Foreskin keratinocyte (primary cell): ENCODE measurements at places on chromosomes 11 and 22. TPM values are rescaled to one million over a fixed set of nuclear protein-coding genes. Genes with fewer than 3 reads are reported as not detected.

The NAV2 gene
- 1.2 and 1.6 TPM in 2 replicates for polyA plus RNA-seq

The IGF2 gene
- 0.06 and 0.29 TPM in 2 replicates for polyA plus RNA-seq

The CDHR5 gene
- not detected in 2 replicates for polyA plus RNA-seq

The TRIM49 gene
- polyA plus RNA-seq, result not detected in 2 replicates

The CRYBB3 gene
- polyA plus RNA-seq, result 0.30 and 0.31 TPM in 2 replicates

The RASD2 gene
- polyA plus RNA-seq, result 0.06 and 0.10 TPM in 2 replicates

The DDX10 gene
- 27.4 and 31.9 TPM in 2 replicates for polyA plus RNA-seq

The TRAF6 gene
- polyA plus RNA-seq, result 3.4 and 3.8 TPM in 2 replicates

The SRSF8 gene
- 28.5 and 29.7 TPM in 2 replicates for polyA plus RNA-seq

The ZFTA gene
- 2.4 and 2.5 TPM in 2 replicates for polyA plus RNA-seq

The OR51I1 gene
- polyA plus RNA-seq, result not detected in 2 replicates

The HTR3B gene
- polyA plus RNA-seq, result not detected in 2 replicates

The PATE2 gene
- polyA plus RNA-seq, result not detected in 2 replicates

The FAM83F gene
- polyA plus RNA-seq, result 23.3 TPM in 2 replicates

The SCGB1A1 gene
- not detected in 2 replicates for polyA plus RNA-seq

The FJX1 gene
- 57.1 and 75.2 TPM in 2 replicates for polyA plus RNA-seq

The SMTNL1 gene
- polyA plus RNA-seq, result not detected in 2 replicates

The BAD gene
- 181 TPM in 2 replicates for polyA plus RNA-seq

The MIOX gene
- 0.04 TPM in 1 of 2 replicates, not detected in the other for polyA plus RNA-seq

The KMT5B gene
- 5.7 and 6.3 TPM in 2 replicates for polyA plus RNA-seq

The OR56A4 gene
- polyA plus RNA-seq, result not detected in 2 replicates

The ISX gene
- polyA plus RNA-seq, result not detected in 2 replicates

The CELSR1 gene
- polyA plus RNA-seq, result 9.8 and 13.1 TPM in 2 replicates

The EIF3L gene
- polyA plus RNA-seq, result 386 and 396 TPM in 2 replicates

The SCUBE2 gene
- 1.3 and 2.8 TPM in 2 replicates for polyA plus RNA-seq

The MS4A3 gene
- polyA plus RNA-seq, result not detected in 2 replicates

The PKNOX2 gene
- polyA plus RNA-seq, result 0.03 and 0.04 TPM in 2 replicates

The STARD10 gene
- 110 and 113 TPM in 2 replicates for polyA plus RNA-seq

The RIMBP3B gene
- polyA plus RNA-seq, result 0.01 and 0.03 TPM in 2 replicates

The SLC16A8 gene
- 0.04 and 0.24 TPM in 2 replicates for polyA plus RNA-seq

The FLRT1 gene
- polyA plus RNA-seq, result not detected in 2 replicates

The KCNQ1 gene
- not detected in 2 replicates for polyA plus RNA-seq

The CARNS1 gene
- polyA plus RNA-seq, result 0.01 TPM in 1 of 2 replicates, not detected in the other

The OR8D1 gene
- polyA plus RNA-seq, result not detected in 2 replicates

The PGA3 gene
- polyA plus RNA-seq, result not detected in 2 replicates

The MB gene
- not detected in 2 replicates for polyA plus RNA-seq

The CCDC81 gene
- polyA plus RNA-seq, result 0.16 and 0.19 TPM in 2 replicates

The C11orf16 gene
- not detected in 2 replicates for polyA plus RNA-seq

The TMEM151A gene
- 0.02 and 0.04 TPM in 2 replicates for polyA plus RNA-seq

The ZNRF3 gene
- 1.6 and 2.1 TPM in 2 replicates for polyA plus RNA-seq
